ENCODE measurements at places on chromosomes 6 and 20. TPM values are rescaled to one million over a fixed set of nuclear protein-coding genes. Genes with fewer than 3 reads are reported as not detected.
A peak's percentile ranks its signal among the peaks of the same experiment; 100 is the strongest.

GRCh38 chr6:132790450-132790849, 8.0 kb downstream of the SLC18B1 start:
- no peak overlapping the region for H3K4me3 ChIP-seq
- no peak overlapping the region for H3K27ac ChIP-seq
- peaks cover 13% of the 10 kb centered on the region for H3K36me3 ChIP-seq
- peaks cover 3% of the 10 kb centered on the region for H3K4me1 ChIP-seq
- H3K27me3 ChIP-seq = no peaks in the 10 kb centered on the region

GRCh38 chr20:59571551-59572314, 32.6 kb upstream of the PHACTR3 start:
- peak overlapping the region; percentile 65 for H3K27ac ChIP-seq
- peak overlapping the region; percentile 44 for H3K4me3 ChIP-seq
- peaks cover 33% of the 10 kb centered on the region for H3K27me3 ChIP-seq
- no peaks in the 10 kb centered on the region for H3K36me3 ChIP-seq
- peak; percentile 70 for DNase-seq

DNA sequence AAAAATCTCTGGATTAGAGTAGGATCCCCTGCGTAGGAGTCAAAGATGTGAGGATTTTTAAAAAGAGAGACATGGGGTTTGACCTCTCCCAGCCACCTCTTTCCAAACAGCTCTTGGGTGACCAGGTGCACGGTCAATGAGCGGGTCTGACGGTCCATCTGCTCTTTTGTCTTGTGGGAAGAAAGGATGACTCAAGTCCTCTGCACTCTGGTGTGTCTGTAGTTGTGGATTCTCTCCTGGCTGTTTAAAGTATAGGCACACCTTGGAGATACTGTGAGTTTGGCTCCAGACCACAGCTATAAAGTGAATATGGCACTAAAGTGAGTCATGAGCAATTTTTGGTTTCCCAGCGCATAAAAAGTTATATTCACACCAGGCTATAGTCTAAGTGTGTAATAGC, 209.8 kb downstream of the BMP7 start:
- H3K4me3 ChIP-seq = no peak overlapping the region
- no peak for DNase-seq
- peaks cover 12% of the 10 kb centered on the region for H3K27me3 ChIP-seq
- H3K36me3 ChIP-seq = no peaks in the 10 kb centered on the region
- no peak overlapping the region for H3K27ac ChIP-seq
- H3K4me1 ChIP-seq = no peaks in the 10 kb centered on the region

- no peaks in the 10 kb centered on the region for H3K36me3 ChIP-seq
- peak; percentile 65 for DNase-seq
- peaks cover 21% of the 10 kb centered on the region for H3K4me1 ChIP-seq
- peak overlapping the region; percentile 23 for H3K4me3 ChIP-seq
- H3K27me3 ChIP-seq = peaks cover 60% of the 10 kb centered on the region
- peak overlapping the region; percentile 79 for H3K27ac ChIP-seq
Measured at GRCh38 chr20:62739581-62740285, 31.1 kb downstream of the NTSR1 start.

DNA sequence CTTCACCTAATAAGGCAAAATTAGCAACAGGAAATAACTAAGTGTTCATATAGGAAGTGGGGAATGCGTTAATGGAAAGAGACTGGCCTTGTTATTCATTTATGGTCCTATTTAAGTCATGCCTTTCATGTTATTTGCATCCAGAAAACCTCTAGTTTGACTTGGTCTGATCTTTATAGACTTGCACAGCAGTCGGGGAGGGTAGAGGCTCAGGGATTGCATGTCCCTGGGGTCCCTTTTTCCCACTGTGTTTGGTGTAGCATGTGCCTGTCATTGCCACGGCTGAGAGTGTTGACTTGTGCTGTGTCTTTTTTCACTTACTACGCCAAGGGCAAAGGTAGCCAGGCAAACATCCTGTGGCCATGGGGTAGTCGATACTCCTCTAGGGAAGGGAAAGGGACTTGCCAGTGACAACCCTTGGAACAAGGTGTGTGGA, 105.4 kb upstream of the RIN2 start:
- H3K27me3 ChIP-seq = no peaks in the 10 kb centered on the region
- H3K4me1 ChIP-seq = no peaks in the 10 kb centered on the region
- H3K4me3 ChIP-seq = no peak overlapping the region
- no peak for DNase-seq
- H3K36me3 ChIP-seq = no peaks in the 10 kb centered on the region

- no peak overlapping the region for H3K4me3 ChIP-seq
- H3K4me1 ChIP-seq = peaks cover 3% of the 10 kb centered on the region
- no peaks in the 10 kb centered on the region for H3K36me3 ChIP-seq
- H3K27me3 ChIP-seq = no peaks in the 10 kb centered on the region
- no peak overlapping the region for H3K27ac ChIP-seq
Measured at GRCh38 chr6:89993411-89993810, 99.1 kb downstream of the GJA10 start.

GRCh38 chr6:156634951-156635371, 142.2 kb upstream of the ARID1B start:
- H3K27ac ChIP-seq = peak overlapping the region; percentile 54
- no peak for DNase-seq
- H3K4me1 ChIP-seq = no peaks in the 10 kb centered on the region
- H3K4me3 ChIP-seq = peak overlapping the region; percentile 39

- DNase-seq = no peak
- H3K27ac ChIP-seq = no peak overlapping the region
- no peaks in the 10 kb centered on the region for H3K4me1 ChIP-seq
Measured at GRCh38 chr6:159633196-159633595, 59.8 kb downstream of the SOD2 start.

GRCh38 chr6:48032151-48032550, 78.8 kb downstream of the PTCHD4 start:
- H3K4me1 ChIP-seq = no peaks in the 10 kb centered on the region
- no peak for DNase-seq
- H3K27me3 ChIP-seq = no peaks in the 10 kb centered on the region
- H3K36me3 ChIP-seq = no peaks in the 10 kb centered on the region
- H3K27ac ChIP-seq = no peak overlapping the region

DNA sequence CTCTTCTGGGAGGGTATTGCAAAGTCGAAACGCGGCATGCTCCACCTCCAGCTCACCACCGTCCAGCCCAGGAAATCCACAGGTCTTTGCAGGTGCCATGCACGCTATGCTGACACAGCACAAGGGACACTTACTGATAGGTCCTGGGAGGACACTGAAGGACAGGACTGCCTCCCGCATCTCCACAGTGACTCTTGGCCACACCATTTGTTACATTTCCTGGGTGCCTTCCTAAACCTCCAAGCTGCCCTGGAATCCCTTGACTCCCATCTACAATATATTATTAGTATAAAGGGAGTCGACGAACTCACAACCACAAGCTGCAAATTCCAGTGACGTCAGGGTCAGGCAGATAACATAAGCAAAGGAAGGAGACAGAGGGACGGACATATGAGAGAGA, 106.9 kb downstream of the JPH2 start:
- no peak overlapping the region for H3K27ac ChIP-seq
- no peak for DNase-seq
- no peaks in the 10 kb centered on the region for H3K27me3 ChIP-seq
- H3K4me1 ChIP-seq = peaks cover 6% of the 10 kb centered on the region
- H3K4me3 ChIP-seq = no peak overlapping the region

GRCh38 chr6:154738551-154738961, 5.3 kb downstream of the SCAF8 start:
- peaks cover 63% of the 10 kb centered on the region for H3K4me1 ChIP-seq
- H3K4me3 ChIP-seq = no peak overlapping the region
- no peak overlapping the region for H3K27ac ChIP-seq
- H3K36me3 ChIP-seq = peaks cover 4% of the 10 kb centered on the region

DNA sequence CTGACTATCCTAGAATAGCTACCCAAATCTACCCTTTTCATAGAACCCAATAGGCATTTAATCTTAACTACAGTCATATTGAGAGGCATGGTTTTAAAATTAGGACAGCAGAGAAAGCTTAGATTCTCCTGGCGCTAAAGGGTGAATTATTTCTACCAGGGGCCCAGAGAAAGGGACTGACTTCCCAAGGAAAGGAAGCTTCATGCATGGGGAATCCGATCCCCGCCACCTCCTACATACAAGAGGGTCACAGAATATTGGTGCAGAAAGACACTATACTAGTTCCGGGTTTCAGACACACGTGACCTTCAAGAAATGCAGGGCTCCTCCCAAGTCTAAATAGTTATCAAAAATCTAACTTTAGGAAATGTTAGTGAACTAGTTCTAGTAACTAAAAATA, 130.9 kb downstream of the PRKN start:
- no peak overlapping the region for H3K4me3 ChIP-seq
- H3K27me3 ChIP-seq = no peaks in the 10 kb centered on the region
- H3K4me1 ChIP-seq = no peaks in the 10 kb centered on the region
- H3K27ac ChIP-seq = no peak overlapping the region

GRCh38 chr6:73954881-73955280, 258.9 kb downstream of the CD109 start:
- no peak overlapping the region for H3K27ac ChIP-seq
- DNase-seq = no peak
- no peaks in the 10 kb centered on the region for H3K36me3 ChIP-seq
- no peaks in the 10 kb centered on the region for H3K27me3 ChIP-seq

- DNase-seq = no peak
- H3K4me1 ChIP-seq = no peaks in the 10 kb centered on the region
- peaks cover 11% of the 10 kb centered on the region for H3K27me3 ChIP-seq
- H3K4me3 ChIP-seq = no peak overlapping the region
- H3K27ac ChIP-seq = no peak overlapping the region
- H3K36me3 ChIP-seq = no peaks in the 10 kb centered on the region
Measured at GRCh38 chr6:167113935-167114910, 8.7 kb upstream of the CCR6 start.

GRCh38 chr6:90274451-90275030, 22.1 kb downstream of the BACH2 start:
- peak; percentile 43 for DNase-seq
- H3K4me3 ChIP-seq = no peak overlapping the region
- H3K4me1 ChIP-seq = no peaks in the 10 kb centered on the region
- no peaks in the 10 kb centered on the region for H3K27me3 ChIP-seq
- H3K36me3 ChIP-seq = no peaks in the 10 kb centered on the region

GRCh38 chr6:147508042-147508865, at the start of gene SAMD5:
TSS of gene SAMD5 (plus strand) at chr6:147508690. CDS start at chr6:147508929, 239 bp downstream.
- peaks cover 34% of the 10 kb centered on the region for H3K27me3 ChIP-seq
- peak within 1 kb of the TSS; percentile 66 for H3K27ac ChIP-seq

DNA sequence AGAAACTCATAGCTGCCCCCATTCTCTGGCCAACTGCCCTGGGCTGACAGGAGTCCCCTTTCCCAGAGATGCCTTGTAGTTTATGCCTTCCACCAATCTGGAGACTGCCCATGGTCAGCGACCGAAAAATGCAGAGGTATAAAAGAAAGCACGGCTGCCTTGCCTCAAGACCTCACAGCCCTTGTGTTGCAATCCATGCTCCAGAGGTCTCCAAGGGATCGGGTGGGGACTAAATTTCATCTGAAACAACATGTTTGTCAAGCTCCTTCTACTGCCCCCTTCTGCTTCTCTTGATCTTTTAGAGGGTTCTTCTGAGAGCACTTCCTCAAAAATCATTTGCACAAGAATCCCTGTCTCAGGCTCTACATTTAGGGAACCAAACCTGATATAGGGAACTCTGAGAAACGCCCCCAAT, 128.8 kb downstream of the PLCB1 start:
- H3K27me3 ChIP-seq = no peaks in the 10 kb centered on the region
- no peaks in the 10 kb centered on the region for H3K4me1 ChIP-seq
- H3K36me3 ChIP-seq = no peaks in the 10 kb centered on the region
- H3K27ac ChIP-seq = no peak overlapping the region

DNA sequence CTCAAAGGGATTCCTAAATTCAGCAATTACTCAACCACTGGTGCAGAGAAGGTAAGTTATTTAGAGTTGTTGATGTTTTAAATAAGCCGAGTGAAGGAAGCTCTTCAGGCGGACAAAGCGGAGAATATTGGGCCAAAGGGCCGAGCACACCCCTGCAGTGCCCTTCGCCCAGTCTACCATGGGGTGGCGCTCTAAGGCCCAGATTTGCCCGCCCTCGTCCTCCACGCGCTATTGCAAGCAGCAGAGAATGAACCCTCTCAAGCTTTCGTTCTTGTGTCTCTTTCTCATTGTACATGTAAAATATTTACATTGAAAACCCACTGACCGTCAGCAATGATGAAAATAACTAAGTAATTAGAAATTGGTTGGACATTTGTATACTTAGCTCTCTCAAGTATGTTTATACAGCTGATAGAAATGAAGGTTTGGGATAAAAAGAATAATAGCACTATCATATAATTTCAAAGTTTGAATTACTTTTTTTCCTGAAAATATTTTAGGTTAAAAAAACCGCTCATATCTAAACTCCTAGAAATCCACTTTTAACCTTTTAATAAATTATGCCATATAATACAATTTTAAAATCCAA, 195.0 kb upstream of the CEP162 start:
- H3K4me3 ChIP-seq = no peak overlapping the region
- H3K36me3 ChIP-seq = no peaks in the 10 kb centered on the region
- no peak overlapping the region for H3K27ac ChIP-seq
- H3K27me3 ChIP-seq = no peaks in the 10 kb centered on the region
- DNase-seq = peak; percentile 48

DNA sequence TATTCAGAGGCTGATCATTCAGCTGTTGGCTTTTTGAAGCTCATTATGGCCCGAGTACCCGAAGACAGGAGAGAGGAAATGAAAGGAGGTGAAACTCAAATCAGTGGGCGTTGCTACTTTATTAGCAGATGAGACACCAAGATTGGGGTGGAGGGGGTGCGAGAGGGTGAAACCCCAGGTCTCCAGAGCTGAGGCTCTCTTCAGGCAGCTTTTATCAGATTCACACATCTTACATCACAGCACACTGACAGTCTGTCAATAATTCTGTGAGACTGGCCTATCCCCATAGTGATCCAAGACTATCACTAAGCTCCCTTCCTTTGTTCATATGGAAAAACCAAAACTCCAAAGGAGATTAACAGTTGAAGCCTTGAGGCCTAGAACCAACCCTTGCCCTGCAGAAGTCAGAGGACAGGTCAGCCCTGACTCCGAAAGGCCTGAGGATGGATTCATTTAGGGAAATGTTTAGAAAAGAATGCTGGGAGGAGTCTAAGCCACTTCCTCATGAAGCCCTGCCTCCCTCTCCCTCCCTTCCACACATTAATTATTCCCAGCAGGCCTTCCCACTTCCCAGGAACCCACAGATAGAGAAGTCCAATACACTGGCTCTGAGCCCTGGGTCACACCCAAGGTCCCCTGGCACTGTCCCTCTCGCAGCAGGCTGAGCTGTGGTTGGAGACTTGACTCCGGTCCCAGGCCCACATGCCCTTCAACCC, 23.2 kb downstream of the TRERF1 start:
- no peak for DNase-seq
- H3K27me3 ChIP-seq = no peaks in the 10 kb centered on the region
- no peak overlapping the region for H3K4me3 ChIP-seq
- no peaks in the 10 kb centered on the region for H3K36me3 ChIP-seq
- H3K27ac ChIP-seq = peak overlapping the region; percentile 37

The PLCB1 gene
- 6.3 TPM for total RNA-seq

The THBD gene
- 77.6 TPM for total RNA-seq

The LAMP5 gene
- 0.41 TPM for total RNA-seq

The TMEM200A gene
- total RNA-seq = 4.3 TPM

The TSHZ2 gene
- 12.6 TPM for total RNA-seq

The OLIG3 gene
- not detected for total RNA-seq

The CCN5 gene
- total RNA-seq = 42.3 TPM

The OR2B3 gene
- not detected for total RNA-seq

The SLC35F1 gene
- 0.30 TPM for total RNA-seq

The TMEM244 gene
- total RNA-seq = not detected

The SIRPD gene
- total RNA-seq = 1.5 TPM
